ENCODE measurements at places on chromosomes 12 and 14.

DNA sequence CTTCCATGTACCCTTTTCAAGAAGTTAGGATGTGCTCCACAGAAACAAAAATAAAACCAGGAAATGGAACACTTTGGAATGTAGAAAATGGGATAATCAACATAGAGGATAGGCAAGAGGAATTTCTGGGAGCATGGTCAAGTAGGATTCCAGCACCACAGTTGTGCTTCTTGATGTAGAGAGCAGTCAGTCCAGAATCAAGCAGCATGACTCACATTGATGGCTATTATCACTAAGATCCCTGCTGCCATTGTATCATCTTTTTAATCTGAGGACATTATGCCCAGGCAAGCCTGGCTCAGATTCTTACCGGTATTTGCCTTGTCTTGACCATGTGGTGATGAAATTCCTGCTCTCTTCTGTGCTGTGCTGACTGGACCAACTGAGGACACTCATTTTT lies 5.7 kb downstream of the ETFRF1 start:
- no peak for DNase-seq

DNA sequence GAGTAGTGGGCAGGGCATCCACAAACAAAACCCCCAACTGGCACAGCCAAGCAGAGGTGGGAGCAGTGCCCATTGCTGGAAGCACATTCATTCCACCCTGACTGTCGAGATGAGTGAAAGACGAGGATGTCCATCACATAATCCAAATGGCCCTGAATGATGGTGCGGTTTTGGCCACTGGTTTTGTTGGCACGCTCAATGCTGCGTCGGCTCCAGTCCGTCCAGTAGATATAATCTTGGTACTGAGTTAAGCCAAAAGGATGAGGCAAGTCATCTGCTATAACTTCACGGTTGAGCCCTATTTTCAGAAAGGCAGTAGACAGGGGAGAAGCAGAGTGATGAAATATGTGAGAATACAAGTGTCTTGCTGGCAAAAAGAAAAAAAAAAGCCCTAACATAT lies 88.1 kb downstream of the BCL2L14 start:
- no peak for DNase-seq

DNA sequence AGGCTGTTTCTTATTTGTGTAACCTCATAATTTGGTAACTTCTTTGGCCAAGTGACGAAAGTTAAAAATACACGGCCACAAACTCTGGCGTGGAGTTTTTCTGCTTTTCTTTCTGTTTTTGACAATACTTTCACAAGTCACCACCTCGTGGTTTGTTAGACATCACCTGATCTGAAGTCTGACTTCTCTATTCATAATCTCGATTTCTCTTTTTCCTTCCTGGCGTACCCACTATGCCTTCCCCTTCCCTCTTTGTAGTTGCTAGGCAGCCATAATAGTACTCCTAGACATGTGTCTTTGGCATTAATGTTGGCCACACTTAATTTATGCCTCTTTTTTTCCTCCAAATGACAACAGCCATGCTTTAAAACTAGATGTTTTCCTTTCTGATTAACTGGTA lies 97.6 kb downstream of the POLR3B start:
- no peak for DNase-seq

DNA sequence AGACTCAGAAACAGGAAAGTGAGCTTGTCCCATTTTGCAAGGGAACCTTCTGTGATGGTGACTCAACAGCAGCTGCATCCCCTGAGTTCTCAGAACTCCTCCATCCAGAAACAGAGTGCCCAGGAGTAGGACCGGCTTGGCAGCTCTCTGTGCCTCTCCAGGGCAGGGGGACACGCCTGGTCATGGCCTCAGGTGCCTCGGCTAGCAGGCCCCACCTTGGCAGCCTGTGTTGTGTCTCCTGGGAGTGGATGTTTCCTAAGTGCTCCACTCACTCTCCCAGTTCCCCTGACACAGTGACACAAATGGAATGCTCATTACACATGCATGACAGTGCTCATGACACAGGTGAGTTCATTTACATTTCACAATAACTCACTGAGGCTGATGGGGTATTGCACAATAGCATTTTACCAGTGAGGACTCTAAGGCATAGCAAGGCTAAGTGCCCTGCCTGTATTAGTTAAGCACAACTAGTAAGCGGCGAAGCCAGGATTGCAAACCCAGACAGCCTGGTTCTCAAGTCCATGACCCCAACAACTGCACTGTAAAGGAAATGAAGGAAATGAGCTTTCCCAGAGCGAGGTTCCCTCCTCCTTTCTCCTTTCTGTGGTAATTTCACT lies 47.4 kb downstream of the CALM1 start:
- DNase-seq = no peak

- no peak for DNase-seq
These were observed 226.7 kb downstream of the GXYLT1 start for GRCh38 chr12:41917938-41918341.

DNA sequence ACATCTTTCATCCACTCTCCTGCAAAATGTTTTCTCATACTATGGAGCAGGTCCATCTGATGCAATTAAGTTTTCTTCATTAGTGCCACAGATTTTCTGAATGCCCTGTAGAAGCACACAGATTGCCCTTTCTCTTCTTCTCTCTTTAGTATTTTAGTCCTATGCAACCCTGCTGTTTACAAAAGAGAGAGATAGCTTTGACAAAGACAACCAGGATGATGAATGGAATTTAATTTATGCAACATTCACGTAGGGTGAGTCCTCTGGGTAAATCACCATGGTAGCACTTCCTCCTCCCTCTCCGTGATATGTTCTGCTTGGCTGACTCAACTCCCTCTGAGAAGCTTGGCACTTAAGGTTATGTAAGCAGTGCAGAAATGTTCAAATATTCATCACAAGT lies 400.9 kb upstream of the PDE3A start:
- DNase-seq = no peak

DNA sequence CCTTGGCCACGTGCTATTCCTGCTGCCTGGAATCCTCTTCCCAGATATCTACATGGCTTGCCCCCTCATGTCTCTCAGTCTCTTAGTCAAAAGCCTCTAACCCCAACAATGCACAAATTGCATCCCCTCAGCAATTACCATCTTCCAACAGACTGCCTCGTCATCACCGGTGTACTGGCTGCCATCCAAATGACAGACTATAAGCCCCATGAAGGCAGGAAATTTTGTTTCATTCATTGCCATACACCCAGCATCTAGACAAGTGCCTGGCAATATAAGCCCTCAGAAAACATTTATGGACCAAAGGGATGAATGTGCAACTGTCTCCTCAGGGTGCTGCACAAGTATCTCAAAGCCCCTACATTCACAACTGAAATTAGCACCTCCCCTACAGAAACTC lies 5.8 kb downstream of the GLT8D2 start:
- DNase-seq = no peak

GRCh38 chr12:17062267-17063036 lies 456.5 kb upstream of the LMO3 start:
- DNase-seq = no peak

GRCh38 chr12:50065726-50066310 lies 8.4 kb downstream of the ASIC1 start:
- no peak for DNase-seq

GRCh38 chr14:58731465-58732293 lies 93.9 kb downstream of the DACT1 start:
- DNase-seq = no peak

- DNase-seq = no peak
These were observed at the start of gene NTS for GRCh38 chr12:85874031-85874461. Gene NTS (plus strand): TSS chr12:85874295. CDS start chr12:85874404, 109 bp downstream.

GRCh38 chr14:22651586-22651985 lies 7.4 kb upstream of the OR6J1 start:
- DNase-seq = no peak

DNA sequence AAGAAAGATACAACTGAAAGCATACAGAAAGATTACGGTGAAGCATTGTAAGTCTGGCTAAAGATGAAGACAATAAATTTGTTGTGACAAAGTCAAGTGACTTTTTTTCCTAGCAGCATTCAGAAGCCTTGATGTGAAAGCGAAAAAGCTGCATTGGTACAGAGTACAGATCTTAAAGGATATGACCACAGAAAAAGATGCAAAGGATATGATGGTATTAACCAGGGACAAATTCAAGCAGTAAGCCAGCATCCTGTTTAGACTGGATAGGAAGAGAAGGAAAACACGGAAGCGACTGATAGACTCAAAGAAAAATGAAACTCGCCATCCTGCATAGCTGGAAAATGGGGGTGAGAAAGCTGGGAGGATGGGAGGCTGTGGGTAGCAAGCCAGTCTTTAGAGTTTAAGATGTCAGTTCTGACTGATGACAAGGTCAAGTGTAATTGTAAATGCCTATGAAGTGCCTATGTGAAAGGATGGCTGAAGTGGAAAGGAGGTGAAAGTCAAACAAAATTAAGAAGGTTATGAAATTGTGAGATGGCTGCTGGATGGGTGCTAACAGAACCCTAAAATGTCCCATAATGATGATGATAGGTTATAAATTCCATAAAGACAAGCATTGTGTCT lies 92.4 kb downstream of the PHLDA1 start:
- no peak for DNase-seq

GRCh38 chr14:104139460-104140212 lies 1.2 kb downstream of the KIF26A start:
- no peak for DNase-seq

DNA sequence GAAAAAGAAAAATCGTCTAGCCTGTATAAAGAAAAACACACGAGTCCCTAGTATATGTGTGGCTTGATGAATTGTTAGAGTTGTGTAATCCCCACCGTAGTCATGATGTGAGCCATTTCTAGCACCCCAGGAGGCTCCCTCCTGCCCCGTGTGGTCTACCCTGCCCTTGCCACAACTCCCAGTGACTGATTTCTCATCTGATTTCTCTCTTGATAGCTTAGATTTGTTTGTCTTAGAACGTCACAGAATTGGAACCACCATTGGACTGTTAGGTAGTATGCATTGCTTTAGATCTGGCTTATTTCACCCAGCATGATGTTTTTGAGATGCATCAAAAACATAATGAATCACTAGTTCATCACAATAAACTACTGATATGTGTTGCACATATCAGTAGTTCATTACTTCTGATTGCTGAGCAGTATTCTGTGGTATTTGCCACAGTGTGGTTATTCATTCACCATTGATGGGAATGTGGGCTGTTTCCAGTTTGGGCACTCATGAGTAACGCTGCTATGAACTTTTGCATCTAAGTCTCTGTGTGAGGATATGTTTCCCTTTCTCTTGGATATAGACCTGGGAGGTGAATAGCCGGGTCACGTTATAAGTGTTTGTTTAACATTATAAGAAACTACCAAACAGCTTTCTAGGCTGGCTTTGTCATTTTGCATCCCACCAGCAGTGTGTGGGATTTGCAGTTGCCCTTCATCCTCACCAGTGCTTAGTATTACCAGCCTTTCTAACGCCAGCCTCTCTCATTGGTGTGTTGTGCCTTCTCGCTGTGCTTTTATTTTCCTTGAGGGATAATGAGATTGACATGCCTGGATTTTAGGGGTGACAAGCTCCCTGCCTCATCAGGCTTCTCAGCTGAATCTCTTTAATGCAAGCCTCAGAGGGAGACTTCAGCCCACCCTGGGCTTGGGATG lies 31.9 kb upstream of the NCOR2 start:
- peak; percentile 17 for DNase-seq

- no peak for DNase-seq
These were observed 95.6 kb upstream of the NRXN3 start for GRCh38 chr14:78074561-78074960.

DNA sequence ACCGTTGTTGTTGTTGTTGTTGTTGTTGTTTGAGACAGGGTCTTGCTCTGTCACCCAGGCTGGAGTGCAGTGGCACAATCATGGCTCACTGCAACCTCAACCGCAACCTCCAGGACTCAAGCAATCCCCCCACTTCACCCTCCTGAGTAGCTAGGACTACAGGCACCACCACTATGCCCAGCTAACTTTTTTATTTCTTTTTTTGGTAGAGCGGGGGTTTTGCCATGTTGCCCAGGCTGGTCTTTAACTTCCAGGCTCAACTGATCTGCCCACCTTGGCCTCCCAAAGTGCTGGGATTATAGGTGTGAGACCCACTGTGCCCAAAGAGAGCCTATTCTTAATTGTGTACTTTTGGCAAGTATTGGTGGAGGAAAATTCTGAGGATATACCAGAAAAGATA lies 25.7 kb downstream of the MOK start:
- no peak for DNase-seq

DNA sequence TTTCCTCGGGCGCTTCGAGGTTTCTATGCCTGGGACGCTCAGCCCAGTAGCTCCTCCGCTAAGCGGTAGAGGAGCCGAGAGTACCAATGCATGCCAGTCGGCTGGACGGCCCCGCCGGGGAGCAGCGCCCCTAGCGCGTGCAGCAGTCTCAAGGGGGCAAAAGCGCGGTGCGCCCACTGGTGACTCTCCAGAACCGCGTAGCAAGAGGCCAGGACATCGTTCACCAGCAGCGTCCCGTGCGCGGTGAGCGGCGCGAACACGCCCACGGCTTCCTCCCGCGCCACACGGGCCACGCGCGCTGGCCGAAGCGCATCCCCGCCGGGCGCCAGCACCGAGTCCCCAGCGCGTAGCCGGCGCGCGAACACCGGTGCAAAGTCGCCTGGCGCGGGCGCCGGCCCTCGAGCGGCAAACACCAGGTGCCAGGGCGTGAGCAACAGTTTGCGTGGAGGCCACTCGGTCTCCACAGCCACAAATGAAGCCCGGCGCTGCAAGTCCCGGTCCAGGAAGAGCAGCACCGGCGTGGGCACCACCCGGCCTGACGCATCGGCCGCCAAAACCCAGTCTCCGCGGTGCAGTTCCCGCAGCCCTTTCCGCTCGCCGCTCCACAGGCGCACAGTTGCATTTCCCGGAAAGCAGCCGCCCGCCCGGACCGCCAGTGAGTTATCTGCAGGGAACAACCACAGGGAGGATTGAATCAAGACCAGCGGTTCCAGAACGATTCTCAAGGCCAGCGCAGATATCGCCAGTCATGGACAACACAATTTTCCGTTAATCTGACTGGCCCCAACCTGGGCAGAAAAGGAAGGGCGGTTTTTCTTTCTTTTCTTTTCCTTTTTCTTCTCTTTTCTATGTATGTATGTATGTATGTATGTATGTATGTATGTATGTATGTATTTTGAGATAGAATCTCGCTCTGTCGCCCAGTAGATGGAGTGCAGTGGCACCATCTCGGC lies 4.5 kb downstream of the DHH start:
- DNase-seq = peak; percentile 48

GRCh38 chr12:119178544-119179334 lies at the start of gene HSPB8:
Gene HSPB8 (plus strand): TSS chr12:119178931. CDS start chr12:119179313, 382 bp downstream.
- no peak for DNase-seq

DNA sequence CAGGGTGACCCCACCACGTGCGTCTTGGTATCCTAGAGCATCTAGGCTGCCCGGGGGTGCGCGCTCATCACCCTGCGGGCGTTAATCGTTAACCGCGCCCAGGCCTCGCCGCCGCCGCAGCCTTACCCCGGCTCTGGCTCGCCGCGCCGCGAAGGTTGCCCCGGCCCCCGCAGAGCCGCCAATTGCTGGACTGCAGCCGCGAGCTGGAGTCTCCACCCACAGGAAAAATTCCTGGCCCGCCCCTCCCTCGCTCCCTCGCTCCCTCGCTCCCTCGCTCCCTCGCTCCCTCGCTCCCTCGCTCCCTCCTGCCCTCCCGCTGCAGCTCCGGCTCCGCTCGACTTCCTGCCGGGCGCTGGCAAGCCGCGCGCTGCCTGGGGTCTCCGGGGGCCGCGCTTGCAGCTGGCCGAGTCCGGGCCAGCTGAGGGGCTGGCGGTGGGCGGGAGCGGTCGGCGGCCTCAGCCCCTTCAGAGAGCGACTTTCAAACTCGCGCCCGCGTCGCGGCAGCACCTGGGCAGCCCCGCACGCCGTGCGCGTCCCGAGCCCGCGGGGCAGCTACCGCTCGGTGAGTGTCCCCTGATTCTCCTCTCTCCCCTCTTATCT lies at the start of gene PLEKHG3:
Gene PLEKHG3 (plus strand): TSS at position 282 of the 600 bp plus-strand sequence. CDS start 23,208 bp downstream, outside the sequence.
- peak; percentile 57 for DNase-seq

GRCh38 chr12:54460317-54460923 lies 13.0 kb downstream of the GTSF1 start:
- DNase-seq = no peak
